ENCODE measurements at places on chromosomes 7 and 10. TPM values are rescaled to one million over a fixed set of nuclear protein-coding genes. Genes with fewer than 3 reads are reported as not detected.

Gene AOC1
- total RNA-seq = not detected

Gene PRSS37
- total RNA-seq = not detected

Gene ANKRD30A
- total RNA-seq = not detected

Gene IGF2BP3
- total RNA-seq = 7.4 TPM

Gene KCP
- 4.4 TPM for total RNA-seq

Gene TMEM236
- 0.09 TPM for total RNA-seq

Gene CTTNBP2
- total RNA-seq = 0.49 TPM

Gene TMEM26
- not detected for total RNA-seq

Gene OPN1SW
- total RNA-seq = not detected

Gene CLCN1
- total RNA-seq = not detected
